AG10803 (cell line): ENCODE measurements at places on chromosomes 3 and 15.

GRCh38 chr3:94372026-94372425 is 309.2 kb downstream of the NSUN3 start:
- DNase-seq = no peak

GRCh38 chr3:106428565-106428994 is 559.8 kb upstream of the CBLB start:
- DNase-seq = peak; percentile 100

- DNase-seq = peak; percentile 56
These were observed 81.5 kb upstream of the KCNMB2 start for GRCh38 chr3:178454726-178455125.

GRCh38 chr15:76625267-76625666 is 279.9 kb downstream of the SCAPER start:
- no peak for DNase-seq

- no peak for DNase-seq
These were observed 259.1 kb downstream of the PTPRG start for GRCh38 chr3:61820306-61820992.

DNA sequence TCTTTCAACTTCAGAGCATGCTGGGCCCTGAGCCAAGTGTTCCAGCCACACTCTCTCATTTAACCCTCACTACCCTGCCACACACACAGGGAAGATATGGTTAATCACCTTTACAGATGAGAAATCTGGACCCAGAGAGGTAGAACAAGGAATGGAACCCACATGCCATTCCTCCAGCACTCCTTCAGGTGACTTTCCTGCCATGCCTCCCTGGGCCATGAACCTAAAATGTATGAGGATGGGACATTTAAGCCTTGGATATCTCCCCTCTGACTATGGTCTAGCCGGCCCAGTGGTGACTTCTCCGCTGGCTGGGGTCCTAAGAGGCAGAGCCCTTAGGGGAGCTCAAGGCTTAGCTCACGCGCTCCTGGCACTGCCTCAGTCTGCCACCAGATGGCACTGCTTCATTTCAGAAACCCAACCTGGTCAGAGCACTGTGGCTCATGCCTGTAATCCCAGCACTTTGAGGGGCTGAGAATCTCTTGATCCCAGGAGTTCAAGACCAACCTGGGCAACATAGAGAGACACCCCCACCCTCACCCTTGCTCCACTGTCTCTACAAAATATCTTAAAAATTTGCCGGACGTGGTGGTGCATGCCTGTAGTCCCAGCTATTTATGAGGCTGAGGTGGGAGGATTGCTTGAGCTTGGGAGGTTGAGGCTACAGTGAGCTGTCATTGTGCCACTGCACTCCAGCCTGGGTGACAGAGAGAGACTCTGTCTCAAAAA is 2.2 kb upstream of the DCAF1 start:
- DNase-seq = peak; percentile 67

- DNase-seq = no peak
These were observed 20.3 kb upstream of the ANXA2 start for GRCh38 chr15:60418096-60418495.

- DNase-seq = no peak
These were observed 9.6 kb upstream of the SMARCC1 start for GRCh38 chr3:47791193-47791855.

DNA sequence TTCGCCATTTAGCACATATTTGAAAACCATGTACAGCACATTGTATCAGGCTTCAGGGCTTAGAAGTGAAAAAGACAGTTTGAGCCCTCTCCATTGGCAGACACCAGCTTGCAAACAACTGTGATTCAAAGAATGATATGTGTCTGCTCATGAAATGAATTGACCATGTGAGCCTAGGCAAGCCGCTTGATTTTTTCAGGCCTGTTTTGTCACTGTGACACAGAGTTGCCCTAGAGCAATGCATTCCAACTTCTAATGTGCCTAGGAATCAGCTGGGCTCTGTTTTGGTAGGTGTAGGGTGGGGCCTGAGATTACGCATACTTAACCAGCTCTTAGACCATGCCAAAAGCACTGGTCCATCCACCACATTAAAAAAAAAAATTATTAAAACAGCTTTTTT is 53.0 kb downstream of the ATP2C1 start:
- DNase-seq = no peak

DNA sequence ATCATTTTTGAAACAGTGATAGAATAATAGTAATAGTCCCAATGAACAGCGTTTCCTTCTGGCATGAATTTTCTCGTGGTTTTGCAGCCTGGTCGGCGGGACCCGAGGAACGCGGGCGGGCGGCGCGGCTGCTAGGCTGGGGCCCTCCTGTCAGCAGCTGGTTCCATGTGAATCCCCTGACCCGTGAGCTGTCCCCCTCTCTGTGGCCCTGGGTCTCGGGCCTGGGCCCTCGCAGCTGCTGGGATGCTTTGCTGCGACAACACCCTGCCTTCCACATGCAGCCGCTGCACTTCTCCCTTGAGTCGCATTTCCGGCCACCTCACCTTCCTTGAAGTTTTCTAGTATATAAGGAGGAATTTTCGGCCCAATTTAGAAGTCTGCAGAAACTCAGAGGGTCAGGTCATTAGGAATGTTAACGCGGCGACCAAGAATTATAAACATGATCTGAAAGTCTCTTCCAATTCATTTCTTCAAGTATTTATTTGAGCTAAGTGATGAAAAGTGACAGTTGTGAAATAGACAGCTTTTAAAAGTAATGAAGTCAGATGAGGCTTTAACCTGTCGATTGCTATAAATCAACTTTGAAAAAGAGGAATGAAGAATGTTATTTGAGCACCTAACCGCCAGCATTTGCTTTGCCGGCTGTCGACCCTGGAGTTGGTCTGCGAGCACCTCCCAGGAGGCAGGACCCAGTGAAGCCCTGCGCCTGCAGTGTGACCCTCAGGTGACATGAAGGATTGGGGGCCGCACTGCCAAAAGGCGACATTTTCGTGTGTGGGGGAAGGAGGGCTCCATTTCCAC is 27.7 kb downstream of the NR2F2 start:
- no peak for DNase-seq

DNA sequence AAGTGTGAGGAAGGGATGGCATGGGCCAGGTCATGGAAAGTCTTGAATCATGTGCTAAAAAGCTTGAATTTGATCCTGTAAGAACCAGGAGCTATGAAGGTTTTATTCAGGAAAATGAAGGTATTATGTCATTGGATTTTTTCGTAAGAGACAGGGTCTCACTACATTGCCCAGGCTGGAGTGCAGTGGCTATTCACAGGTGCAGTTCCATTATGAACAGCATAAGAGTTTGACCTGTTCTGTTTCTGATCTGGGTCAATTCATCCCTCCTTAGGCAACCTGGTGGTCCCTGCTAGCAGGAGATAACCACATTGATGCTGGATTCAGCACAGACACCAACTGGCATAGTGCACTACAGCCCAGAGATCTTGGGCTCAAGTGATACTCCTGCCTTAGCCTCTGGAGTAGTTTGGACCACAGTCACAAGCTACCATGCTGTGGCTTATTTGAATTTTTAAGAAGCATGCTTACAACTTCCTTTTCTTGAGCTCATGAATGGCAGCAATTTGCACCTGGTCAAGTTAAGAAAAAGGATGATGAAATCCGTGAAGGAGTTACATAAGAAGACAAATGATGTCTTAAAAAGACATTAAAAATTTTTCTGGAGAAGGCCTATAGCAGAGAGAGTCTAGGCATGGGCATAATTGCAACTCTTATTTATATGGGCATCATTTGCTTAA is 79.1 kb downstream of the CADPS start:
- no peak for DNase-seq

- no peak for DNase-seq
These were observed 2.3 kb upstream of the GFM1 start for GRCh38 chr3:158642005-158642404.

DNA sequence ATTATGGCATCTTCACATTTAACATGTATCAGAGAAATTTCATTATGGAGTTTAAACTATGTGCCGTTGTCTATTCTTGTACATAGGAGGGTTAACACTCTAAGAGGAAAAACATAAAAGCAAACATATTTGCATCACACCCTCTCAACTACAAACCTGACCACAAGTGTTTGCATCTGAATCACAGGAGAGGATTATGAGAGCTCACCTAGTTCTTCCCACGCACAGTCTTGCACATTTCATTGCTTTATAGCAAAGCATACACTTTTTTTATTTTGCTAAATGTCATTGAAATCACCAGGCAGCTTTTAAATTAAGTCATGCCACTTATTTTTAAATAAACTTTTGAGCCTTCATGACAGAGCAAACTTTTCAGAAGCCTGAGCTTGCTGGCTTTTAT is 12.5 kb downstream of the TRAT1 start:
- no peak for DNase-seq

GRCh38 chr15:93124126-93124525 is 35.1 kb upstream of the RGMA start:
- no peak for DNase-seq

DNA sequence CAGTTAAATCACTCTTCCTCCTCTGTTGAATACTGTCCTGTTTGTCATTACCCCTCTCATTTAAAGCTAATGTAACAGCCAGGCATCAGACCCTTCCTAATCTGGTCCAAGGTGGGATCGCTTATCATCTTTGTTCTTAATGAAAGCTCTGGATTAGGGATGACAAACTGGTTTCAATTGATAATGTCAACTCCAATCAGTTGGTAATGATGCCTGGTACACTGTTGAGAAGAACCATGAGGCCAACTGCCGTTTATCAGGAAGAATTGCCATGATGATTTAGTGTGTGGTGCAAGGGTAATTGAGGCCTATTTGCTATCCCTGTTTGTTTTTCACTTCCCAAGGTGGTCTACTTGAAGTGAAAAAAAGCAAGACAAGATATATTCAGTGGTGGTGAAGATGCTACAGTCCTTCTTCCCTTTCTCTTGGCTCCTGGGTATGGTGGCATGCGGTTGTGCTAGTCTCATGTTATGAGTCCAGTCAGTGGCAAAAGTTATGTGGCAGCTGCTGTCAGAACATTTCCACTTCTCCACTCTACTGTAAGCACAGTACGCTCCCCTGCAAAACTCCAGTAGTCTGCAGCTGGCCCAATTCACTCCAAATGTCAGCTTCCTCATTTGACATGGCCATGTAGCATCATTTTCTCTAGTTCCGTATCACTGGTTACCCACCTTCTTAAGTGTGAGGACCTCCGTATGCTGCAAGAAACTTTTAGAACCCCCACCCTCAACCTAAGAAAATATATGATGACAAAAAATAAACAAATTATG is 72.5 kb downstream of the MORC1 start:
- DNase-seq = no peak

- peak; percentile 89 for DNase-seq
These were observed 83.6 kb downstream of the NCEH1 start for GRCh38 chr3:172627057-172627809.

DNA sequence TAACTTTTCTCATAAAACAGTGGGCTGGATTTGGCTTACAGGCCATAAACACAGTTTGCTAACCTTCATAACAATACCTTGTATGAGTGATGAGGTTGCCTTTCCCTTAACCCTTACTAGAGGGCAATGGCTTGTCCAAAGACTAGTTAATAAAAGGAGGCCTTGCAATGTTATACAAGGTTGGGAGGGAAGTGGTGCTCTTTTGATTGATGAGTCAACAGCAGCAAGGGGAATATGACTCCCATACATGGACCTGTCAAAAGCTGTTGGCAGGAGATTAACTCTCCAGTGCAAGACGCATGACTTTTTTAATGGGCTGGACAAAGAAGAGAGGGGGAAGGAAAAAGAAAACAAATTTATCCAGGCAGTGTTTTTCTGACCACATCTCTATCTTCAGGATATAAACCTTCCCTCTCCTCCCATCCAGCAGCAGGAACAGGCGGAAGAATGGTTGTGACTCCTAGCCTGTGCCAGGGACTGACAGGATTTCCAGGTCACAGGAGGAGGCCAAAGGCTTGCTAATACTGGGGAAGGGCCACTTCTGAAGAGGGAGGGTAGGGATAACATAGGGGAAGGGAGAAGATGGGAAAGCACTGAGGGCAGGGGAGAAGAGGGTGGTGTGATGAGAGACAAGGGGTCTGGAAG is 35.2 kb upstream of the ARL14 start:
- peak; percentile 5 for DNase-seq

DNA sequence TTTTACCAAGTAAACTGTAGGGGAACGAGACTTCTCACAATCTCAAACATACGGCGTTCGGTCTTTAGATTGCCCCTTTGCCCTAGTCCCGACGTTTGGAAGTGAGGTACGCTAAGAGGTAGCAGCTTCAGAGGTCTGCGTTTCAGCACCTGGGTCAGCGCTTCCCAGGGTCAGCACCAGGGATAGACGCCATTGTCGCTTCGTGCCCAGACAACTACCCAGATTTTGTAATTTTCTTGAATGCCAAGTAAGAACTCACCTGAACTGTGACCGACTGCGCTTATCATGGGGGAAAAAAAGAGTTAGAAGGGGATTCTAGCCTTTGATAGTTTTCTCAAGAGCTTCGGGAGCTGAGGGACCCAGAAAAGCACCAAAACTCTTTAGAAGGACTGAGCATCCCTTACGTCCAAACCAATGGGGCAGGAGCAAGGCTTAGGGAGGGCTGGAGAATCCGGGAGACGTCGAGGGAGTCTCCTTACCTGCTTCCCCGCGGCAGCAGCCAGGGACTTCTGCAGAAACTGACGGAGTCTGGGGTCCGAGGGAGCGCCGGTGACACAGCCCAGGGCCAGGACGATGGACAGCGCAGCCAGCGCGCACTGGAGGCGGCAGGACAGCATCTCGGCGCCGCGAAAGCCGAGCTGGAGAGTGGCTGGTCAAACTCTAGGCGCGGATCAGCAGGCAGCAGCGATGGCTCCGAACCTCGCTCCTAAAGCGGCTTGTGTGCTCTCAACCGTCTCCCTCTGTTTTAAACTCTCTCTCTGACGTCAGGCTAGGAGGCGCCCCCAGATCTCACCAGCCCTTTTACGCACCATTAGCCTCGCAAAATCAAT is at the start of gene SST:
TSS of gene SST (minus strand) at position 720 of the 830 bp plus-strand sequence. CDS start at position 617, 103 bp downstream.
- DNase-seq = peak; percentile 37

- DNase-seq = no peak
These were observed 330.7 kb upstream of the TPM1 start for GRCh38 chr15:62711691-62712454.

DNA sequence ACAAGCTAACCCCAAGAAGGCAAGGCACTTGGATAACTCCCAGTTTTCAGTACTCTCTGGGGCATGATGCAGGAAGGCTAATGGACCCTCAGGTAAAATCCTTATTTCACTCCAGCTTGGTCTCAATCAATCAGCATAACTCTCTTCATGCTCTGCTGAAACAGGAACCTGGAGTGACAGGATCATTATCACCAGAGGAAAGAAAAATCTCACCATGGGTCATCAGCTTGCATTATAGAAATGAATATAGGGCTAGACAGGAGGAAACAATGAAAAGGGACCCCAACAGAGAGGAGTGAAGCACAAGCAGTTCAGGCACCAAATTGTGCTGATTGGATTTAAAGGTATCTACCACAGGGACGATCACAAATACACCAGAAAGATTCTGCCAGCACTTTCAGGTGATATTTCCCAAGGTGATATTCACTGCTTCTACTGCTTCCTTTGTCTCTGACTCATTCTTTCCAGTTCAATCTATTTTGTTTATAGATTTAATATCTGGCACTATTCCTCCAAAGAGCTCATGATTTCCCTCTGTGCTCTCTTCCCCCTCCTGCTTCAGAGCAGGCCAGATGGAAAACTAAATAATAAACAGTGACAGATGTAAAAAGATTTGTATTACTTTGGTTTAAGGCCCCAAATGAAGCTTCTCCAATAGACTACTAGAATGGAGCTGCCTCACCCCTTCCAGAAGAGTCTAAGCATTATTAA is 22.9 kb upstream of the THUMPD3 start:
- peak; percentile 8 for DNase-seq
